ENCODE measurements at places on chromosomes 1 and 21.

- no peaks in the 10 kb centered on the region for H3K27me3 ChIP-seq
- no peak overlapping the region for H3K27ac ChIP-seq
- H3K36me3 ChIP-seq, result no peaks in the 10 kb centered on the region
- DNase-seq, result no peak
- H3K4me1 ChIP-seq, result no peaks in the 10 kb centered on the region
- H3K4me3 ChIP-seq, result no peak overlapping the region
Measured at GRCh38 chr1:248376916-248377315, 1.4 kb downstream of the OR2T6 start.

GRCh38 chr1:57254022-57254421 lies 169.8 kb downstream of the DAB1 start:
- H3K27me3 ChIP-seq, result no peaks in the 10 kb centered on the region
- H3K36me3 ChIP-seq, result no peaks in the 10 kb centered on the region
- no peak for DNase-seq
- H3K27ac ChIP-seq, result no peak overlapping the region
- no peak overlapping the region for H3K4me3 ChIP-seq

- H3K36me3 ChIP-seq, result no peaks in the 10 kb centered on the region
- no peak overlapping the region for H3K4me3 ChIP-seq
- no peaks in the 10 kb centered on the region for H3K27me3 ChIP-seq
Measured at GRCh38 chr1:108531444-108531843, 28.5 kb upstream of the EEIG2 start.

- H3K36me3 ChIP-seq, result no peaks in the 10 kb centered on the region
- no peak overlapping the region for H3K27ac ChIP-seq
- no peaks in the 10 kb centered on the region for H3K27me3 ChIP-seq
Measured at GRCh38 chr21:45151445-45152160, 77.2 kb downstream of the ADARB1 start.

All from thyroid gland (tissue), 4 donors.